Stimulated activated naive CD8-positive, alpha-beta T cell treated with anti-CD3 and anti-CD28 coated beads, Interleukin-15, Interleukin-2, amounts not matched to agents 100 U/mL and 50 U/mL, for 24 hours (primary cell): ENCODE measurements at places on chromosomes 7 and 10.

DNA sequence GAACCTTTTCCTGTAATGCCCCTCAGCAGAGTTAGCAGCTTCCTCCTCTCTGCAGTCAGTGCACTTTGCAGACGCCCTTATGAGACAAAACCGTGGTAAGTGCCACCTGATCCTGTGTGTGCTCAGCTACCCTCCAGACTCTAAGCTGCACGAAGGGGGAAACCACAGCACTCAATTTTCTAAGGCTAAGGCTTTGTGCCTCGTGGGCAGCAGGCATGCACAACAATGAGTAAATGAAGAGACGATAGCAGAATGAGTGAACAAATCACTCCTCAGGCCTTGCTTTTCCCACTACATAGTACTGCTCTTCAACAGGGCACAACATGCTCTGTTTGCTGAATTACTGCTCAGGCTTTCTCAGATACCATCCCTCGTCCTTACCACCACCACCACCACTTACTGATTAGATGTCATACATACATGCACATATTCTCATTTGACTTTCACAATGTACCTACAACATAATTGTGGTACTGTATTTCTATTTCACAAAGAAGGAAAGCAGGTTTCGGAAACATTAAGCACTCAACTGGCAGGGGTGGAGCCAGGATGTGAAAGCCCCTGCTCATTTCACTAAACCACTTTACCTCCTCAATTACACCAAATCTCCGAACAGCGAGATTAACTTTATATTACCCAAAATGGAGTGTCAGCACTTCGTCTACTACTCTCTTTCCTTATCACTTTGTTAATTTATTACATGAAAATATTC lies 85.4 kb downstream of the ICA1 start:
- peak; percentile 52 for DNase-seq

GRCh38 chr10:3294919-3295581 lies 122.5 kb upstream of the PITRM1 start:
- no peak for DNase-seq

DNA sequence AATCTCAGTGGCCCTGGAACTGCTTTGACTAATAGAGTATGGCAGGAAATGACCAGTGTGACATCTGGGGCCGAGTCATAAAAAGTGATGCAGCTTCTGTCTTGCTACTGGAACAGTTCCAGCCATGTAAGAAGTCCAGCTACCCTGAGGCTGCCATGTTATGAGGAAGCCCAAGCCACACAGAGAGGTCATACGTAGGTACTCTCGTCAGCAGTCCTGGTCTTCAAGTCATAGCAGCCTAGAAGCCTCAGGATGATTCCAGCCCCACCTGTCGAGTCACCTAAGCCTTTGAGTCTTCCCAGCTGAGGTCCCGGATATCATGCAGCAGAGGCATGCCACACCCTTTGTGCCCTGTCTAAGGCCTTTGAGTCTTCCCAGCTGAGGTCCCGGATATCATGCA lies 92.1 kb downstream of the PPP1R3C start:
- DNase-seq = no peak

DNA sequence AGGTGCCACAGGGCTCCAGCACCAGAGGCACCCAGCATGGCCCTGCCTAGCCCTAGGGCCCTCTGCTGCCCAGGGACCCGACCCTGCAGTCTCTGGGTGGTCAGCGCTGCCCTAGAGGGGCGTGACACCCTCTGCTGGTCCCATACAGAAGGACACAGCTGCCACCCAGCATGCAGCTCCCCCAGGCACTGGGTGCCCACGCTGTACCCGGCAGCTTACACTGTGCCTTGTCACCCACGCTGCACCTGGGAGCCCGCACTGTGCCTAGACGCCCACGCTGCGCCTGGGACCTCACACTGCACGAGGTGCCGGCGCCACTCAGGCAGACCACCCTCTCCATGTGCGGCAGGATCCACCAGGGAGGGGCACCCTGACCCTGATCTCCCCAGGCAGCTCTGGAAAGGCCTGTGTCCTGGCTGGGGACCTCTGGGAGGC lies 55.2 kb downstream of the PWWP2B start:
- DNase-seq = no peak

DNA sequence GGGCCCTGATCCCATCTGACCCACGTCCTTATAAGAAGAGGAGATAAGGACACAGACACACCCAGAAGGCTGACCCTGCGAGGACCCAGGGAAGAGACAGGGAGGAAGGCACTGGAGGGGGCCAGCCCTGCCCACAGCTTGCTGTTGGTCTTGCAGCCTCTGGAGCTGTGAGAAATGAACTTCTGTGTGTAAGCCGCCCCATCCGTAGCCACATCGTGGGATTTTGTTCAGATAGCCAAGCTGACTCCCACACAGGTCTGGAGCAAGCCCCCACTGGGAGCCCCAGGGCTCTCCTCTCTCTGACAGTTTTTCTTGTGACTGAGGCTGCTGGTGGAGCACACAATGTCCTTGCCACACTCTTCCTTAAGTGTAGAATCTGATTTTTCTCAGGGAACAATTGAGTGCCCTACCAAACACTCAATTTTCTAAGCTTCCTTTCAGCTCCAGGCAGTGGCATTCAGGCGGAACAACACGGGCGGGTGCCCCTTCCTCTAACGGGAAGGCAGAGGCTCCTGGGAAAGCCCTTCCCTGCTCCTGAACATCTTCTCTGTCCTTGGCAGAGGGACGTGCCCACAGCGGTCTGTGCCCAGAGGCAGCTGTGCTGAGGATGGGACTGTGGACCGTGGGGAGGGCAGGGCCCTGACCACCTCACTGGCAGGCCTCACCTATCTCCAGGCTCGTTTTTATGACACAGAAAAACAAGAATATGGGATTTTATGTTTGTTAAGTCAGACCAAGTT lies 160.6 kb upstream of the SHH start:
- no peak for DNase-seq

DNA sequence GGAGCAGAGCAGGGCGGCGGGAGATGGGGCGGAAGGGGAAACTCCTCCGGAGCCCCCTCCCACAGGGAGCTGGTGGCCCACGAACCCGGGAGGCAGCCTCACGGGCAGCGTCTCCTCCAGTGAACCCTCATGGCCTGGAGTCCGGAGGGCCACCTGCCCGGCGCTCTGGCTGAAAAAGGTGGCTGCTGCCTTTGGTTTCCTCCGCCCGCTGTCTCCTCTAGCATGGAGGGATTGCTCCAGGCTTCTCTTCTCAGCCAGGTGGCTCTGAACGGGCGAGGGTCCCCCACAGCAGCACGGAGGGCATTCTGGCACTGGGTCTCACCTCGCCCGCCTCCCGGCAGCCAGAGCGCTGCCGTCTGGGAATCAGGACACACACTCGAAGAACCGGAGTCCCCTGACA lies 177.3 kb upstream of the PFKP start:
- no peak for DNase-seq

DNA sequence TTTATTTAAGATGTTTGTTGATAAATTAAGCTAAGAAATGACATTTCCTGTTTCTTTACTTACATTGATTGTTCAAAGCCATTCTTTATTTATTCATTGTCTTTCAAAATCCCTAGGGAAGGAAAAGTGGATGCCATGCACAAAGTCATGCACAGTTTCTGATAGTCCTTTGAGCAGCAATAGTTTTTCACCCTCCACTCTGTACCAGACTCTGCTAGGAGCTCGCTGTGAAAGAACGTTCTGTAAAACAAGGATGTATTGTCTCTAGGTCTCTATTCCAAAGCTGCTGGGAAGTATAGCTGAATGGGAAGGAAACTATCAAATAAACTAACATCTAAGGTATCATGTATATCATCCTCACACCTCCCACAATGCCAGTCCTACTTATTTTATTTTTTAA lies 7.8 kb upstream of the NOC3L start:
- DNase-seq = no peak

GRCh38 chr7:102040569-102040968 lies 223.1 kb downstream of the CUX1 start:
- DNase-seq = no peak

DNA sequence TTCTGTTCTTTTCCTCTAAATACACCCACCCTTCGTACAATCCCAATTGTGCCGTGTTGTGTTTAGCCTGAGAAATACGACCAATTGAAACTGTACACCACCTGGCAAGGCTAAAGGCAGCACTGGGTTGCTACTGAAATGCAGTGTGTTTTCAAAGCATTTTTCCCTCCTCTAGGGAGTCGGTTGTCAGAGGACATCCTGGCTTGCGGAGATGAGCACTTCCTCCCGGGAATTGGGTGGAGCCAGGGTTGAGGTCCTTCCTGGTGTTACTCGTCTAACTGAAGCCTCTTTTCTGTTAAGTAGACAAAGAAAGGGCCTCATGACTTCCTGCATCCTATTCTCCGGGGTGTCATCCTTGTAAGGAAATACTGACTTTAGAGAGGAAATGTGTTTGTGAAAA lies 133.5 kb downstream of the MTPAP start:
- no peak for DNase-seq

DNA sequence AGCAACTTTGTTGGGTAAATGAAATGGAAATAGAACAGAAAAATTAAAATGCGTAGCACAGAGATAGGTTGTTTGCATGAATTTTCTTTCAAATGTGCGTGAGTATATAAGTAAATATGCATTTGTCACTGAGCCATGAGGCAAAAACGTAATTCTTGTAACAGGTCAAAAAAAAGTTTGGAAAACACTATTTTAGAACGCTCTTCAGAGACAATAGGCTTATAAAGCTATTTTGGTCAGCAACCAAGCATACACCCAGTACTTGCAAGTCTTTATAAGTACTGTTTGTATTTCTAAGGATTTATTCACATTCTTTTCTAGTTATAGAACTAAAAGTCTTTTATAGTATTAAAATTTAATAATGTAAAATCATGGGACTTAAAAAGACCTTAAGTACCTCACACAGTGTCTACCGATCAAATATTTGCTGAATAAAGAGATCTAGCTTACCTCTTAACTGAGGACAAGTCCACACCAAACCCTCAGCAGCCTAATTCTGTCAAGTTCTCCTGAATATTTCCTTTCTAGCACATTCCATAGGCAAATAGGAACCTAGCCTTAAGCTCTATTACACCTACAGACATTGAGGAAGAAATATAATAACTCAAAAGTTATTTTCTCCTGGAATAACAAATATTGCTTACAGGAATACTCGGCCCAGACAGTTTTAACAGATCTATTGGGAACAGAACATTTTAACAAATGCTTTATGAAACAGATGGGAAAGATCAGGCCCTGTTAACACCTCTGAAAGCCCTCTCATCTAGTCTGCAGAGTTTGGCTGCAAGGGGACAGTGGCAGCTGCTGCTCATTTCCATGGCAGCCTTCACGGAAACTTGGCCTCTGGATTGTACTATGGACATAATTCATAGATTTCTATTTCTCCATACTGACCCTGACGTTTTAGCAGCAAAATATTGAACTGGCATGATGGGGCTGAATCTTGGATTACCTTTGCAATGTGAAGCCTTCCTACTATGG lies 8.8 kb downstream of the CRPPA start:
- no peak for DNase-seq

DNA sequence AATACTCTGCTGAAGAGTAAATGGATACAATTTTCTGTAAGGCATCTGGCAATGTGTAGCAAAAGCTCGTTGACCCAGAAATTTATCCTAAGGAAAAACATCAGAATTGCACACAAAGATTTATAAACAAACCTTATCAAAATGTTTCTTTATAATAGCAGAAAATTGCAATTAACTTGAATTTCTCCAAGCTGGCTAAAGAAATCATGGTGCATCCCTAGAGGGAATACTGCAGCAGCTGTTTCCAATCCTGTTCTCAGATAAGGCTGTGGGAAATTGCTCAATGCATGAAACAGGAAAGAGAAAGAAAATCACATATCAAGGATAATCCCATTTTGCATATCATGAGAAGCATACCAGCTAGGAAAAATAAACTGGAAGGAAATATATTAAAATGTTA lies 18.7 kb downstream of the TACR2 start:
- DNase-seq = no peak

DNA sequence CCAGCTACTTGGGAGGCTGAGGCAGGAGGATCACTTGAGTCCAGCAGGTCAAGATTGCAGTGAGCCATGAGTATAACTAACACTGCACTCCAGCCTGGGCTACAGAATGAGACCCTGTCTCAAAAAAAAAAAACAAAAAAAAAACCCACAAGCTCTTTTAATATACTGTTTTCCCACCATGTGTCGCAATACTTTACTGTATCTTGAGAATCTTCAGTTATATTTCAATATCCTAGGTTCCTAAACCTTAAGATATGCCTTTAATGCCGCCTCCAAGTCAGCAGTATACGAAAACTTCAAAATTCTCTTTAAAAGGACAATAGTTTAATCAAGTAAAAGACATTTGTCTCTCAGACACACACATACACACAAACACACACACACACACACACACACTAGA lies 62.8 kb downstream of the TAF3 start:
- no peak for DNase-seq
